ENCODE measurements at places on chromosomes 3 and 15. TPM values are rescaled to one million over a fixed set of nuclear protein-coding genes. Genes with fewer than 3 reads are reported as not detected.
A peak's percentile ranks its signal among the peaks of the same experiment; 100 is the strongest.

GRCh38 chr15:96701443-96701842 lies 370.9 kb downstream of the NR2F2 start:
- DNase-seq: no peak

The CFAP44 gene
- 18.5 TPM for polyA plus RNA-seq

The ACP3 gene
- polyA plus RNA-seq: 2.6 TPM

GRCh38 chr3:29759411-29760225 lies 478.7 kb downstream of the RBMS3 start:
- peak; percentile 24 for DNase-seq

DNA sequence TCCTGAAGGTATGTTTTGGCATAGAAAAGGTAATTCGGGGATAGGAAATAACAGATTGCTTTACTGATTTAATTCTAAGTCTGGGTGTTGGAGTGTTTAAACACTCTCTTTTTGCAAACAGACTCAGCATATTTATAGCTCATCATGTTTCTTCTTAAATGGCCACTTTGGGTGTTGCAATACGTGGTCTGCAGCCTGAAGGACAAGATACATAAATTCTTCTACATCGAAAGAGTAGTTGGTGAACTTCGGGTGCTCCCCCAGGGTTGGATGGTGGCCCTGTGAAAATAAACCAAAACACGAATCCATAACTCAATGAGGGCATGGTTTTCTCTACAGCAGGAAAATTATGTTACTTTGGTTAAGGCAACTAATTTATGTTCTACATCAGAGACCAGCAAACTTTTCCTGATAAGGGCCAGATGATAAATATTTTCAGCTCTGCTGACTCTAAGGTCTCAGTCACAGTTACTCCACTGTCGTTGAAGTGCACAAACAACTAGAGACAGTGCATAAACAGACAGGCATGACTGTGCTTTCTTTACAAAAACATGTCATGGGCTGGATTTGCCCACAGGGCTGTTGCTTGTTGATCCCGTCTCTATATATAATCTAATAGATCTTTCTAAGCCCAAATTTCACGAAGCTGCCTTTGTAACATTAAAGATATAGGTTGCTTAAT lies 35.9 kb downstream of the EOGT start:
- DNase-seq: no peak

- DNase-seq: peak; percentile 83
Observed at GRCh38 chr3:48429960-48430707, at the start of gene PLXNB1. Gene PLXNB1 (minus strand): TSS chr3:48430086. CDS start chr3:48424611, 5,475 bp downstream.

DNA sequence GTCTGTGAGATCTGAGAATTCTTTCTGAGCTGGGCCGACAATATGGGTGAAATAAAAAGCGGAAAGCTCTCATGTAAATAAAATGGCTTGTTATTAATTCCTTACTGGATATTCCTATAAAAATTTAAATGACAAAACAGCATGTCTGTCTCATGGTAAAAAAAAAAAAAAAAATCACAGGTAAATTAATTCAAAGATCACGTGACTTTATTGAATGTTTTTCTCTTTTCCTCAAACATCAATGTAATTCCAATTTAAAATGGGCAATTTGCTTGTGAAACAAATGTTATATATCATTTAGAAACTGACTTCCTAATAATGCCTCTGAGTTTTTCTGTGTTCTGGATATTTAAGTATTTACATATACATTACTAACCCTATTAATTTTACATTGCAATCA lies 280.3 kb downstream of the NR2F2 start:
- DNase-seq: no peak

The KNL1 gene
- polyA plus RNA-seq: 12.6 TPM

- peak; percentile 38 for DNase-seq
Observed at GRCh38 chr3:196159952-196160804, 51.0 kb downstream of the ZDHHC19 start.

GRCh38 chr3:133935843-133936769 lies 40.4 kb upstream of the RAB6B start:
- no peak for DNase-seq

The SEMA6D gene
- polyA plus RNA-seq: 45.0 TPM

The SEMA5B gene
- polyA plus RNA-seq: 6.5 TPM

- no peak for DNase-seq
Observed at GRCh38 chr3:175702956-175703355, 843.8 kb downstream of the NAALADL2 start.

GRCh38 chr3:116001151-116001621 lies 377.9 kb downstream of the GAP43 start:
- no peak for DNase-seq

The SERINC4 gene
- not detected for polyA plus RNA-seq

DNA sequence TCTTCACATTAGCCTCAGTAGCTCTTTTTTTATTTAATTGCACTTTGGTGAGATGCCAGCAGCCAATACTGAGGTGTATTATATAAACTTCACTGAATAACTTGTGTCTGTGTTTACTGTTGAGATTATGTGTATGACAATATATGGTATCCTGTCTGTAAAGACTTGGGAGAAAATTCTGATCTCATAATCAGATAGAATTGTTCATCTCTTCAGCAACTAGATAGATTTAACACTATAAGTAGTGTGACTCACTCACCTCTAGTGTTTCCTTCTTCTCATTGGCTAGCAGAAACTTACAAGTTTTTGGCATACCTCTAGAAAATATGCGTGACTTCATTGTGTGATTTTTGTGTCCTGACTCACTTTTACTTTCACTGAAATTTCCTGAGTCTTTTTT lies 67.6 kb upstream of the TGFBR2 start:
- DNase-seq: no peak

- DNase-seq: no peak
Observed at GRCh38 chr3:15934389-15935195, 136.8 kb upstream of the ANKRD28 start.

DNA sequence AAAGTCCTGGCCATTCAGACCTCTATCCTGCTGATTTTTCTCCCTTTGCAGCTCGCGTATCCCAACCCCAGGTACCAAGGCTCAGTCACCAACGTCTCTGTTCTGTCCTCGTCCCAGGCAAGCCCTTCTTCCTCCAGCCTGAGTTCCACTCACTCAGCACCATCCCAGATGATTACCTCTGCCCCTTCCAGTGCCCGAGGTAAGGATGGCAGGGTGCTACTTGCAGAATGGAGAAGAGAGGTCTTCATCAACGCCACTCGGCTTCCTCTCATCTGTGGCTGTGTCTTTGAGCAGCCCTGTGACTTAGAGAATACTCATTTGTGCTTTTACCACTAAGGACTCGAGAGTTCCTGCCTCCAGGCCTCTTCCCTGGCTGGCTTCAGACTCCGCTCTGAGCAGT lies 22.6 kb upstream of the MANF start:
- no peak for DNase-seq

DNA sequence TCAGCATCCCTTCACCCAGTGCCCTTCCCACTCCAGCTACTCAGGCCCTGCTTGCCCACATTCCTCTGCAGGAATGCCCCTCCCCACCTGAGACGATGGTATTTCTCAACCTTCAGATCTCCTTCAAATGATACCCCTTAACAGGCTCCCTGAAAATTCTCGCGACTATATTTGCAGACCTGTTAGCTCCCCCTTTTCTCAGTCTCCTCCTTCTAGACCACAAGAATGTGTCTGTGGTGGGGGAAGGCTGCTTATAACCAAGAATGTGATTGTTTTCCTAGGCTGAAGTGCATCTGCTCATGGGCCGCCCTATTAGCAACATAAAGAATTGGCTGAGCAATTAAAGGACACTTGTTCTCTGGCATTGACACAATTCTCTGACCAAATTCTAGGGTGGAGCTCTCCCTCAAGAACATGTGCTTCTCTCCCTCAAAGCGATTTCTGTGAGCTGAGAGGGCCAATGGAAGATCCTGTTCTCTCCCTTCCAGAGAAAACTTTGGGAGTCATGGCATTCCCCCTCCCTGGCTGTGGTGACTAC lies 19.1 kb upstream of the LIMD1 start:
- DNase-seq: no peak

- no peak for DNase-seq
Observed at GRCh38 chr3:29293421-29293820, 12.6 kb downstream of the RBMS3 start.

DNA sequence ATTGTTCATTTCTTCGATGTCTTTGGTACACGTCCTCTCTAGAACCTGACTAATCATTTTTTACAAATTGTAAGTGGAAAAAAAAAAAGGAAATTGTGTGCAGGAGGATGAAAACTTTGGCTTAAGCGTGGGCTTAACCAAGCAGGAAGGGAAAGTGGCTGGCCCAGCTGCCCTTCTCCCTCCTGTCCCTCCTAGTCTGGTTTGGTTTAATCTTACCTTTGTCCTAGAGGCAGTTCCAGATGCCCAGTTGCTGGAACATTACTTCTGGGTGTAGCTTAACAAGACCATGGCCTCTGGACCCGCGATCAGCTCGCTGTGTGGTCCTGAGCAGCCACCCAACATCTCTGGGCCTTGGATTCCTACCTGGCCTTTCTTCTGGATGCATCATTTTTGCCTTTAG lies 15.4 kb downstream of the PAQR5 start:
- DNase-seq: no peak

GRCh38 chr15:70831094-70831911 lies 22.7 kb downstream of the LARP6 start:
- no peak for DNase-seq

DNA sequence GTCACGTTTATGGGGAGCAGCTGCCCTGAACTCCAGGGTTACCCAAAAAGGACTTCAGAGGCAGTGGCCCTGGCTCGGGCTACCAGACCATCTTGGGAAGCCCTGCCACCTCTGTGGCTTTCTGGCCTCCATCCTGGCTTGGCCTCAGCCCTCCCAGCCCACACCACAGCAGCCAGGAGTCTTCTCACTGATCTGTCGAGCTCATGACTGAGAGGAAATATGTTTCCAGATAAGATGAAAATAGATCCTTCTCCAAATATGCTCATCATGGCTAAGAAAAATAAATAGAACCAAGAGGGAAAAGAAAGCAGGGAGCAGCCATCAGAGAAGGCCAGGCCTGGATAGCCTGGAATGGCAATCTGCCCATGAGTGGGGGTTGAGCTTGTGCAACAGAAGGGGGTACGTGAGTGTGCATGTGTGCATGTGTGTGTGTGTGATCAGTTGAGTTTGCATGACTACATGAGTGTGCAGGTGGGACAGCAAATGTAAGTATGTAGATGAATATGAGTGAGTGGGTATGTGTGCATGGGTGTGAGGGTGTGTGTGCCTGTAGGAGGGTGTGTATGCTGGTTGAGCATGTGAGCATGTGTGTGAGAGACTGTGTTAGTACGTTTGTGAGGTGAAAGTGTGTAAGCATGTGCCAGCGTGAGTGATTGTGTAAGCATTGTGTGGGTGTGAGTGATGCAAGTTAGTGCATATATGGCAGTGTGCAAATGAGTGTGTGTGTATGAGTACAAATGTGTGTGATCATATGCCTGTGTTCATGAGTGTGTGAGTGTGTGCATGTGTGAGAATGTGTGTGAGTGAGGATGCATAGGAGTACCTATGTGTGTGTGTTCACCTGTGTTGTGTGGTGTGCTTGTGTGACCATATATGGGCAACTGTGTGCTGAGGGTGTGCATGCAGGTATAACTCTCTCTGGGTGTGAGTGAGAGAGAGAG lies 9.9 kb upstream of the RFT1 start:
- DNase-seq: no peak

DNA sequence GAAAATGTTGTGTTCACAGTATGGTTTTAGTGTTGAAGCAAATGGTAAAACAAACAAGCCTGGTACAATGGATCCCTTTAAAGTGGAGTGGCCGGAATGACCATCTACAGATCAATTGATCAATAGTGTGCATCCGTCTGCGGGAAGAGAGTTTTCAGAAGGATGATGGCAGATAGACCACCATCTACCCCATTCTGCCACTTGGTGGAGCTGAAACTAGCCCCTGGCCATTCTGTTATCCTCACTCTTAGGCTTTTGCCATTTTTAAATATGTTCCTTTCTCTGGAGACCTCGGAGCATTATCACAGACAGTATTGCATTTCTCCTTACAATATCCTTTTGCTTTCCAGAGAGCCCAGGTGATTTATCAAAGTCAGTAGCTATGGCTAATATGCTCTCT lies 258.9 kb upstream of the CFAP20DC start:
- no peak for DNase-seq

- DNase-seq: no peak
Observed at GRCh38 chr3:12409684-12410596, 74.3 kb upstream of the TSEN2 start.

The MORC1 gene
- polyA plus RNA-seq: not detected

DNA sequence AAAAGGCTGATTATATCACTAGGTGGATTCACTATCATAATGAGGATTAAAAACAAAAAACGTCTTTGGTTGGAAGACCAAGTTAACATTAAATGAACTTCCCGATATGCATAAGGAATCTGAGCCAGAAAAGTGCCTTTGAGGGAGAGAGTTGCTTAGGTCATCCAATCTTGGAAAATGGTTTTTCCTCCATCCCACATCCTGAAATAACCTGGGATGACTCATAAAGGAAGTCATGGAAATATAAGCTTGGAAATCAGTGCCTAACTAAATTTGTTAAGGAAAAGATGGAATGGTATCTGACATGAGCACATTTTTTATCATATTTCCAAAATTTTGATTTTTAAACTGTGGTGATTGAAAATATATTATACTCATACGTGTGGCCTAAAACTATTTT lies 66.0 kb downstream of the KBTBD8 start:
- DNase-seq: no peak

DNA sequence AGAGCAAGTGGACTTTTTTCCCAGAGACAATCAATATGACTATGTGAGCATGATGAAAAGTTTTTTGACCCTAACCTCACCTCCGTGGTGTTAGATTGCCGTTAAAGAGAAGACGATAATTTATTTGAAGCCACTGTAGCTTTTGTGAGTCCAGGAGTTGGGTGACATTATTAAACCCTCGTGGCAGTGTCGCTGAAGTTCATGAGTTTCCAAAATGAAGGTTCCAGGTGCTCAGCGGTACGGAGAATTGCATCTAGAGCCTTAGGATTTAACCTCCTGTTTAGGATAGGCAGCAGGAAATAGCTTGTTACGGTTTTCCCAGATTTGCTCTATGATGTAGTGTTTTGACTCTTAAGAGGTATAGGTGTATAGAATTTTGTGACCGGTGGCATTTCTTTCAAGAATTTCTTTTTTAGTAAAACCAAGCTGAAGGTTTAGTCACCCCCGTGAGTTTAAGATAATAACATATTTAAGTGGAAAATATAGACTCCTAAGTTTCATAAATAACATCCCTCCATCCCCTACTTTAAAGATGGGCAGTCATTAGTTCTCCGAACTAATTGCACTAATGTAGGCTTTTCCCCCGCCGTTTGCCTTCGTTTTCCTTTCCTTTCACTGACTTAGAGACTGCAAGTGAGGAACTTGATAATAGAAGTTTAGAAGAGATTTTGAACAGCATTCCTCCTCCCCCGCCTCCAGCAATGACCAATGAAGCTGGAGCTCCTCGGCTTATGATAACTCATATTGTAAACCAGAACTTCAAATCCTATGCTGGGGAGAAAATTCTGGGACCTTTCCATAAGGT lies 2.0 kb downstream of the SMC4 start:
- peak; percentile 63 for DNase-seq

DNA sequence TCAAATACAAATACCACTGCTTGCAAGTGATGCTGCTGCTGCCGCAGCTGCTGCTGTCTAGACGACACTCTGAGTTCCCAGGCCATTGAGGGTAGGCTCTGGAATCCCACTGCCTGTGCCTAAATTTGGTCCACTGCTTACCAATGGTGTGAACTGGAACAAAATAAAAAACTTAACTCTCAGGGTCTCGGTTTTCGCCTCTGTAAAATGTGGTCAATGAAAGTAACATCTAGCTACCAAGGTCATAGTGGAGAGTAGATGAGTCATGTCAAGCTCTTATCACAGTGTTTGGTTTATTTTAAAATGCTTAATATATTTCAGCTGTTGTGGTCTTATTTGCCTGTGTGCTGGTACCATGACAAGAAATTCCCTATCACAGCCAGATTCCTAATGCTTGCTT lies 299.3 kb downstream of the CLSTN2 start:
- DNase-seq: no peak

Data from right lung (tissue), 10 donors.